ENCODE measurements at places on chromosomes 7 and 10.

DNA sequence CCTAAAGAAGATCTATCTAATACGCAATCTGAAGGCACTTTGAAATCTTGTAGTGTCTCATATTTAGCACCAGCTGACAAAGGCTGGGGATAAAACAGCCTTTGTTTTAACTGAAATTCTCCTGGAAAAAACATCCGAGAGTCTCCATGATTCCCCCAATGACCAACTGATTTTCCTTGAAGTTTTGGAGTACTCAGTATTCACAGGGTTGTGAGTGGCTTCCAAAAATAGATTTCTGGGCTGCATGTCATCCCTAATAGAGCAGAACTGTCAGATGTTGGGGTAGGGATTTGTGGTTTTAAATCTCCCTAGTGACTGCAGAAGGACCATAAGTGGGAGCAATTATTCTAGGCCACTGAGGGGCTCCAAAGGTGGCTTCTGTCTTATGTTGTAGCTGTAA lies 206.4 kb downstream of the TAX1BP1 start:
- DNase-seq, result no peak

- no peak for DNase-seq
These were observed 96.3 kb upstream of the NEBL start for GRCh38 chr10:20993389-20993788.

GRCh38 chr10:21953585-21954057 lies 49.9 kb downstream of the DNAJC1 start:
- no peak for DNase-seq

- no peak for DNase-seq
These were observed 1092.4 kb downstream of the LRMDA start for GRCh38 chr10:76523791-76524351.

- DNase-seq, result no peak
These were observed 101.9 kb upstream of the HGF start for GRCh38 chr7:81871606-81872265.

DNA sequence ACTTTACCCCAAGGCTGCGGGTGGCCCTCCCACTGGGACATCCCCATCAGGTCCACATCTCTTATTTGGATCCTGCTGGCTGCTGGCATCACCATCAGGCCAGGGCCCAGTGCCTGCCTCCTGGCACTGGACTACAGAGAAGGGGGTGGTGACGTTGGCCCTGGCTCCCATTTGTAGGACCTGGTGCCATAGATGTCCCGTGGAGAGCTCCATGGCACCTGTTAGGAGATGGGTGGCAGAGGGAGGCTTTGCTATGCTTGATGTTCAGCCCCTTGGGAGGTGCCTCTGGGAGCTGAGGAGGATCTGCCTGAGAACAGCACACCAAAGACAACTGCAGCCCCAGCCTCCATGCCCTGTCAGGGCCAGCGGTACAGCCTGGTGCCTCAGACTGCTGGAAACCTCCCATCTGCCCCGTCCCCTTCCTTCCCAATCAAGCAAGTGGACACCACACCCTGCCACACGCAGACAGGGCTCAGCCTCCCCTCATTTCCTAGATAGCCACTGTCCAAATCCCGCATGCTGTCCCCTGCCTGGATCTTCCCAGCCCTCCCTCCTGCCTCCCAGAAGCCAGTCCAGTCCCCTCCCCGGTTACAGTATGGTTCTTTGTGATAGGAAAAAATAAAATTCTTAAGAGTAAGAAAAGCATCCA lies 230.0 kb upstream of the GRB10 start:
- no peak for DNase-seq

- no peak for DNase-seq
These were observed 186.1 kb downstream of the WDR37 start for GRCh38 chr10:1241973-1242935.

DNA sequence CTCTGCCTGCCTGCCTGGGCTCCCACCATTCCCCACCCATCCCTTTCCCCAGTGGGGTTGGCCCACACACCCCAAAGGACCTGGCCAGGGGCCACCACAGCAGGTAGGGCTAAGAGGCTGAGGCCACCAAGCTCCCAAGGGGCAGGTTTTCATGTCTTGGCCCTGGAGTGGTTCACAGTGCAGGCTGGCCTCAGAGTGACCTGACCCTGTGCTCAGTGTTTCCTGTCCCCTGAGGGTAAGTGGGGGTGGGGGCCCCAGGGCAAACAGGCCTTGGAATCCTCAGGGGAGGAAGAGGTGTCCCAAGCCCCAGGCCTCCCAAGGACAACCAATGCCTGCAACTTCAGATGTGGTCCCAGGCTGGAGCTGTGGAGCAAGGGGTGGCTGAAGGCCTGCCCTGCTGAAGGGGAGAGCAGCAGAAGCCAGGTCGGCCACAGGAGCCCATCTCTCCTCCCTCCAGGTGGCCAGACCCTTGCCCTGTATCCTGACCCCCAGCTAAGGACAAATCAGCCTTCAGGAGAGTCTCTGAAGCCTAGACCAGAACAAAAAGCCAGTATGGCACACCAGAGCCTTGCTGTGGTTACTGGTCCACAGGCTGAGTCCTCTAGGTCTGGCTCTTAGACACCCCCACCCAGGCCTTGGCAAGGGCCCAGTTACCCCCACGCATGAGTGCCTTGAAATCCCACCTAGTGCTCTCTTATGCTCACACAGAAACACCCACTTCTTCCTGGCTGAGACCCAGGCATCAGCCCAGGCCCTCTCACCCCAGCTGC lies 27.6 kb downstream of the POLL start:
- no peak for DNase-seq

DNA sequence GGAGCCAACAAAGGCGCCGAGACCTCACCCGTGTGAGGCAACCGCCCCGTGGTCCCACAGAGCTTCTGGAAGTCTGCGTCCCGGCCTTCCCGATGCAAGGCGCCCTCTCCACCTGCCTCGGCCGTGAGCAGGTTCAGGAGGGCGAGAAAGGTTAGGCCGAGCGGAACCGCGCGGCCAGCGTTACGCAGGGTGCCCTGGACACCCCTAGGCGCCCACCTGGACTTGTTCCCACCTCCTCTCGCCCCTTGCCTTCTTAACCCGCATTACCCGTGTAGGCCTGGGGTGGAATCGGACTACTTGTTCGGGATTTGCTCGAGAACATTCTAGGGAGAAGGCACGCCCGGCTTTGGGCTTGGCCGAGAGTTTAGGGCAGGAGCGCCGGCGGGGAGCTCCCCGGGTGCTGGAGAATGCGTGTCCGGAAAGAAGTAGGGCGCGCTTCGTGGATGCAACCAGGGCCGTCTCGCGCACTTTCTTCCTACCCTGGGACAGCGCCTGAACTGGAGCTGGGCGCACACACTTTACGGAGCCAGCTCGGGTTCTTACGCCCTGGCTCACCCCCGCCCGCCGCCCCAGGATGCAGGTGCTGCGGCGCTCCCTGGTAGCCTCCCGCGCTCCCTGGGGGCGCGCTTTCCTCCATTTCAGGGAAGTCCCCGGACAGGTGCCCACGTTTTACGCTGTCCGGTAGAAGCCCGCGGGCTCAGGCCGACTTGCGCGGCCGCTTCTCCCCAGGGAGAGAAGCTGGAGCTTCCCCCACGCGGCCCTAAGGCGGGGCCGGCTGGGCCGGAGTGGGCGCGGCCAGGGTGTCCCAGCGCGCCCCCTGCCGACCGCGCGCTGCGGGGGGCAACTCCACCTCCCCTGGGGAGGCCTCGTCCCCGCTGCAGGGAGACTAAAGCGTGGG lies 74.5 kb downstream of the INSIG1 start:
- peak; percentile 43 for DNase-seq

- DNase-seq, result no peak
These were observed 22.5 kb upstream of the EPHB6 start for GRCh38 chr7:142832417-142832816.

- no peak for DNase-seq
These were observed 15.6 kb upstream of the RTKN2 start for GRCh38 chr10:62284221-62284620.

GRCh38 chr10:34047389-34047788 lies 712.9 kb upstream of the NRP1 start:
- no peak for DNase-seq

GRCh38 chr10:73017955-73018480 lies 63.4 kb upstream of the PLA2G12B start:
- DNase-seq, result no peak

DNA sequence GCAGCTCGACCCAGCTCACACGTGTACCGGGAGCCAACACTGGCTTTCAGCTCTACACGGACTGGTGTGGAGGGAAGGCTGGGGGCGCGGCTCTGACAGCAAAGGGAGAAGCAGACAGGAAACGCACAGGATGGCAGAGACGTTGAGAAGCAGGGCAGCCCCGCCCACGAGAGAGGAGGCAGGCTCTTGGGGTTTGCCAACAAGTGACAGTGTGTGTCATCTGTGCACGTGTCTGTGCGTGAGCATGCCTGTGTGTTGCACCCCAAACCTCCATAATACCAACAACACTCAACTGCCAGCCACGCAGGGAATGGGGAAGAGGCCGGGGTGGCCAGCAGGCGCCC lies 64.4 kb upstream of the PDGFA start:
- DNase-seq, result no peak

GRCh38 chr7:29853789-29854188 lies 47.5 kb downstream of the WIPF3 start:
- DNase-seq, result no peak

- no peak for DNase-seq
These were observed at the start of gene MARVELD1 for GRCh38 chr10:97713339-97713825. MARVELD1 (plus strand) TSS chr10:97713730; CDS start chr10:97713877, 147 bp downstream.

GRCh38 chr10:24791084-24791726 lies 67.5 kb upstream of the ARHGAP21 start:
- no peak for DNase-seq

- no peak for DNase-seq
These were observed 13.1 kb upstream of the ASB4 start for GRCh38 chr7:95472581-95473161.

GRCh38 chr10:6195846-6196245 lies 6.9 kb upstream of the PFKFB3 start:
- no peak for DNase-seq

DNA sequence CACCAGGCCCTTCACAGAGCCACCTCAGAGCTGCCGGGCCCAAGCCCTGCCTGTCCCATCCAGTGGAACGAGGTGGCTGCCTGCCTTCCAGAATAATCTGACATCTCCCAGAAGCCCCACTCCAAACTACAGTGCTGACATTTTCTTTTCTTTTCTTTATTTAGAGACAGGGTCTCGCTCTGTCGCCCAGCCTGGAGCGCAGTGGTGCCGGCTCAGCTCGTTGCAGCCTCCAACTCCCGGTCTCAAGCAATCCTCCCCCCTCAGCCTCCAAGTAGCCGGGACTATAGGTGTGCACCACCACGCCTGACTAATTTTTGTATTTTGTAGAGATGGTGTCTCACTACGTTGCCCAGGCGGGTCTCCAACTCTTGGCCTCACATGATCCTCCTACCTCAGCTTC lies 346 bp downstream of the TMEM270 start:
- DNase-seq, result no peak

DNA sequence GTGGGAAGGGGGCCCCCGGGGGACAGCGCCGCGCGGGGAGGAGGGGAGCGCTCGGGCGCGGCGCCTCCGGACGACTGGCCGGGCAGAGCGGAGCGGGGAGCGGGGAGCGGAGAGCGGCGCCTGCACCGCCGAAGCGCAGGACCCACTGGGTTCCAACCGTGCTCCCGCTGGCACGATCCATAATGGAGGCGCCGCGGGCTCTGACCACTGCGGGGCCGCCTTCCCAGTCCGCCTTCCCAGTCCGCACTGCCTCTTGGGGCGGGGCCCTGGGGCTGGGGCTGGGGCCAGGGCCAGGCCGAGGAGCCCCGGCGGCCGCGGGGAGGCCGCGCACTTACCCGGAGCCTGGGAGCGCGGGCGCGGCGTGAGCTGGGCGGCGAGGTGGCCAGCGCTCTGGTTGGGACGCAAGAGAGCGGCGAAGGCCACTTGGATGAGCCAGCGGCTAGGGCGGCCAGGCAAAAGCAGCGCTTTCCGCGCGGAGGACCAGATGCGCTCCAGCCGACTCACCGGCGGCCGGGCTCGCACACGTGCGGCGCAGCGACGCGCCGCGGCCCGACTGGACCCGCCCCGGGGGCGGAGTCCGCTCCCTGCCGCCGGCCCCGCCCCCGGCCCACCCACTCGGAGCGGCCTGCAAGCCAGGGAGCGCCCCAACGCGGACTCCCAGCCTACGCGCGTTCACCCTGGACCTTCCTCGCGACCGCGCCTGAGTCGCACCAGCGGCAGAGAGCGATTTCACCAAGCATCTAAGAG lies at the start of gene PUS7:
Gene PUS7, minus strand, starts transcription at position 555 of the 747 bp plus-strand sequence. CDS start 13,759 bp downstream, outside the sequence.
- DNase-seq, result peak; percentile 73

- DNase-seq, result no peak
These were observed 14.7 kb upstream of the SLC16A9 start for GRCh38 chr10:59724098-59724938.

GRCh38 chr10:21166557-21167287 lies 269.6 kb upstream of the NEBL start:
- DNase-seq, result no peak

GRCh38 chr7:26198781-26199169 lies 1.8 kb downstream of the HNRNPA2B1 start:
- DNase-seq, result no peak

- DNase-seq, result no peak
These were observed 1.8 kb downstream of the SEMA3C start for GRCh38 chr7:80916770-80917741.

- no peak for DNase-seq
These were observed 50.0 kb downstream of the VCL start for GRCh38 chr10:74047871-74048270.

DNA sequence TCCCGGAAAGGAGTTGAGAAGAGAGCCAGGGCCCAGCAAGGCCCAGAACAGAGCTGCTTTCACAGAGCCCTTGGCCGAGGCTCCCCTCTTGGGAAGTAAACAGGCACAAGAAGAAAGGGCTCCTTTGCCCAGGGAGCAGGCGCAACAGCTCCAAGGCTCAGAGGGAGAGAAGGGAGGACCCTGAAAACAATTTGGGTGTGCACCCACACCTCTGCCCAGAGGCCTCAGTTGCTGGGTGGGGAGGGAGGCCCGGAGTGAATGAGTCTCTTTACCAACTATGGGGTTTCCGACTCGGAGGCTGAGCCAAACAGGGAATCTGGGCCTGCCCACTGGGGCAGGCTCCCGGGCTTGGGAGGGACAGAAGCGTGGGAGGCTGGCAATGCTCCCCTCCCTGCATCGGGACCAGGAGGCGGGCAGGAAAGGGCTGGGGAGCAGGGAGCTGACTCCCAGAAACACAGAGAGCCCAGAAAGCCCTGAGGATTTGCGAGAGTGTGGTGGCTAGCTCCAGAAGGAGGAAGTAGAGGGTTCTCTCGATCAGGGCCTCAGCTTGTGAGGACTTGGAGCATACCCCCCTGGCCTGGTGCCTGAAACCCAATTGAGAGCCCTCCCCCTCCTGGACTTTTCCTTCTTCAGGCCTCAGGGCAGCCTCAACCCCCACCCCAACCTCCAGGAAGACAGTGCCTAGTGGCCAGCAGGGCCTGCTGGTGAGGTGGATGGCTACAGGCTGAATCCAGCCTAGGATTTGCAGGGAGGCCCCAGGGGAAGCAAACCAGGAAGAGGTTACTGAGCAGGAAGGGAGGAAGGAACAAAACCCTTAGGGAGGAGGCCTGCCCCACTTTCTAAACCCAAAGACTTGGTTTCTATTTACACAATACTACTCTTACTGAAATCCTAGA lies 6.2 kb downstream of the C10orf105 start:
- DNase-seq, result no peak

All from activated B cell treated with CpG ODN at 0.5 μM for 24 hours (primary cell).